ENCODE measurements at places on chromosomes 5 and 9.

DNA sequence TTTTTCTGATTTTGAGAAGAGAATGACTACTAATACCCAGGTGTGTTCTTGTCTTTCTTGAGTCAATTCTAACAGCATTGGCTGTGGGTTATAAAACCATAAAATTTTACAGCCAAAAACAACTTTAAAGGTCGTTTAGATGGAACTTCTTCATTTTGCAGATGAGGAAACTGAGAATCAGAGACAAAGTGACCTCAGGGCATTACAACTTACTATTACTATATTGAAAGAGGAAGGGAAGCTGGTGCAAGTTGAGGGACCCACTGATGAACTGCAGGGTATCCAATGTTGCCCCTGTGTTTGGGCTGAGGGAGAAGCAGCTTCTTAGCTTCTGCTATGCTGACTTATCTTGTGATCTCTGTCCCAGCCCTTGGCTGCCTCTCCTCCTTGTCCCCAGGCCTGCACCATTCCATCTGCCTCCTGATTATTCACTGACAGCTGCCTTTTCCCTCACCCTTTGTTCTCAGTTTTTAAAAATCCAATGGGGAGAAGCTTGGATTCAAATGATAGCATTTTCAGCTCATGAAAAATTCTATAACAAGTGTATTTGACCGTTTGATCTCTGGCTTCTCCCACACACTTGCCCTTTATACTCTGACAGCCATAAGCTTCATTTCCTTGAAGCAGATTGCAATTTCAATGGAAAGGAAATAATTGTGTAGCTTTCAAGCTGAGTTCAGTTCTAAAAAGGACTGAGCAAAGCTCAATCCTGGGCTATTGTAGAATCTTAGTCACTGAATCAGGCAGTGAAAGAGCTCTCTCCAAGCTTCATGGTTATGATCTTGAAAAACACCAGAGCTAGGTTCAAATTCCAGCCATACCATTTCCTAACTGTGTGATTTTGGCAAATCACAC lies 68.5 kb downstream of the TMC1 start:
- no peak for DNase-seq

- DNase-seq: no peak
Measured at GRCh38 chr5:21070858-21071257, 1082.9 kb upstream of the CDH18 start.

- no peak for DNase-seq
Measured at GRCh38 chr5:10801931-10802666, 41.1 kb upstream of the DAP start.

- no peak for DNase-seq
Measured at GRCh38 chr9:98109052-98109451, 10.0 kb downstream of the TRIM14 start.

GRCh38 chr5:177370488-177371119 lies 12.9 kb downstream of the RGS14 start:
- no peak for DNase-seq

- DNase-seq: no peak
Measured at GRCh38 chr5:126681970-126682369, 81.2 kb downstream of the PHAX start.

GRCh38 chr9:133558191-133559126 lies 24.0 kb downstream of the ADAMTSL2 start:
- no peak for DNase-seq

DNA sequence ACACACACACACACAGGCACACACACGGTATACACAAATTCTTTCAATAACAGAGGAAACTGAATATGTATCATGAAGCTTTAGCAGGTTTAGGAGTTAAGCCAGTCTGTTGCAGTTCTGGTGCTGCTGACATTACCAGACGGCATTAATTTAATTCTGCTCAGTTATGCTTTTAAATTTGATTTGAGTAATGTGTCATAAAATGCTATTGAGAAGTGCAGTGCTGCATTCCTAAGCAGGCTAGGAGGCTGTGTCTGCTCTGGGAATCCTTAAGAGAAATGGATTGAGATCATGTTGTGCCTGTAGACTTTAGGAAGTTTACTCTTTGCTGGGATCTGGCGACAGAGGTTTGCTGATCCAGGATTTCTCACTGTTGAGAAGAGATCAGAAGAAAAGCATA lies 733.8 kb downstream of the BRINP1 start:
- no peak for DNase-seq

Data from stimulated activated CD8-positive, alpha-beta memory T cell treated with anti-CD3 and anti-CD28 coated beads, Interleukin-4, amount 100 ng/mL, for 4 hours (primary cell).